ENCODE measurements at places on chromosomes 5 and 9.
A peak's percentile ranks its signal among the peaks of the same experiment; 100 is the strongest.

GRCh38 chr9:84403288-84403687 is 62.7 kb upstream of the SLC28A3 start:
- no peak for DNase-seq

DNA sequence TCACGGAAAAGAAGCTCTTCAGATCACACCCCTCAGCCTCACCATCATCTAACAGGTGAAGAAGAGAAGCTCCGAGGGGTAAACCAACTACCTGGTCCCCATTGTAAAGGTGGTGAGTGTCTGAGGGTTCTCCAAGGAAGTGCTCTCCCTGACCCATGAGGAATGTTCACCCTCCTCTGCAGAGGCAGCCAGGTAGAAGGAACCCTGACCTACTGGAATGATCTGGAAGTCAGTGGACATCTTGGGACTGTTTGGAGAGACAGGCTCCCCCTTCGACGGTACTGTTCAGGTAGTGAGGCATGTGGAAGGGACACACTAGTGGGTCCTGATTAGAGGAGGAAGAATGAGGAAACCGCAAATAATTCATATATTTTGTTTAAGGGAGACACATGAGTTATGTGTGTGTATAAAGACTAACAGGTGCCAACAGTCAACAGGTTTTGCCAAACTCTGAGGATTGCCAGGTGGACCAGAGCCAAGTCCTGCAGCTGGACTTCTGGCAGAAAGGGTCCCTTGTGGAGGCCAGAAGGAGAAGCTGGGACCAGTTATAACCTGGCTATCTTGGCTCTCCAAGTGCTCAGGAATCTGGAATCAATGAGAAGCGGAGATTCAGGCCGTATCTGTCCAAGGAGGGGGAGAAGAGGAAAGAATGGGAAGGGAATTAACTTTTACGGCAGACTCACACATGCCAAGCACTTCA is 3.0 kb upstream of the ZBTB34 start:
- no peak for DNase-seq

GRCh38 chr5:157874861-157875260 is 15.9 kb upstream of the CLINT1 start:
- DNase-seq: no peak

GRCh38 chr5:98510143-98510985 is 263.1 kb upstream of the RGMB start:
- DNase-seq: no peak

DNA sequence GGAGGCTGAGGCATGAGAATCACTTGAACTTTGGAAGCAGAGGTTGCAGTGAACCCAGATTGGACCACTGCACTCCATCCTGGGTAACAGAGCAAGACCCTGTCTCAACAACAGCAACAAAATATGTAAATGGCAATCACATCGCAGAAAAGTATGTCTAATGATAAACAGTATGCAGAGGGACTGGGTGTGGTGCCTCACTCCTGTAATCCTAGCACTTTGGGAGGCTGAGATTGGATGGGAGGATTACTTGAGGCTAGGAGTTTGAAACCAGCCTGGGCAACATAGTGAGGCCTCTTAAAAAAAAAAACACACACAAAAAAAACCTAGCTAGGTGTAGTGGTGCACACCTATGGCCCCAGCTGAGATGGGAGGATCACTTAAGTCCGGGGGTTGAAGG is 40.3 kb downstream of the HSDL2 start:
- DNase-seq: no peak

DNA sequence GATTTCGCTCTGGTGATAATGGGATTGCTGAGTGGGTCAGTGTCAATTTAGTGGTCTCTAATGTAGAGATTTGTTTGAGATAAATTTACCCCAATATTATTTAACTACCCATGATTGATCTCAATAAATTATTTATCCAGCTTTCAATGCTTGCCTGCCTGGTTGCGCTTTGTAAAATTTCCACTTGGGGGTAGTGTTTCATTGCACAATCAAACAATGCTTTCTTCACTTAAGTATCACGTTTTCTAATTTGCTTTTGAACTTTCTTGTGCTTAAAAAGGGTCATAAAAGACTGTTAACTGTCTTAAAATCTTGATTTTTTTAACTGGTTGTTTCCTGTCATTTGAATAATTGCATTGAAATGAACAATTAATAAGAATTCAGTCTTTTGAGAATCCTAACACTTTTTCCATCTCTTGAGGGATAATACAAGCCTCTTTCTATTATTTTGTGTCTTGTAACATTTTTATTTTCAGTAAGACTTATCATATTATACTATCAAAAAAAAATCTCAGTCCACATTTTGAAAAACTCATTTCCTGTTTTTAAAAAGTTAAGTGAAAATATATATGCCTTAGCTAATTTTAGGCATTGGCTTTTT is 18.7 kb downstream of the HSD17B4 start:
- no peak for DNase-seq

- peak; percentile 86 for DNase-seq
These were observed at the start of gene WNK2 for GRCh38 chr9:93183663-93184431. WNK2 (plus strand) TSS chr9:93184139; CDS start chr9:93184930, 791 bp downstream.

- no peak for DNase-seq
These were observed 235.7 kb upstream of the HAPLN1 start for GRCh38 chr5:83956386-83956785.

DNA sequence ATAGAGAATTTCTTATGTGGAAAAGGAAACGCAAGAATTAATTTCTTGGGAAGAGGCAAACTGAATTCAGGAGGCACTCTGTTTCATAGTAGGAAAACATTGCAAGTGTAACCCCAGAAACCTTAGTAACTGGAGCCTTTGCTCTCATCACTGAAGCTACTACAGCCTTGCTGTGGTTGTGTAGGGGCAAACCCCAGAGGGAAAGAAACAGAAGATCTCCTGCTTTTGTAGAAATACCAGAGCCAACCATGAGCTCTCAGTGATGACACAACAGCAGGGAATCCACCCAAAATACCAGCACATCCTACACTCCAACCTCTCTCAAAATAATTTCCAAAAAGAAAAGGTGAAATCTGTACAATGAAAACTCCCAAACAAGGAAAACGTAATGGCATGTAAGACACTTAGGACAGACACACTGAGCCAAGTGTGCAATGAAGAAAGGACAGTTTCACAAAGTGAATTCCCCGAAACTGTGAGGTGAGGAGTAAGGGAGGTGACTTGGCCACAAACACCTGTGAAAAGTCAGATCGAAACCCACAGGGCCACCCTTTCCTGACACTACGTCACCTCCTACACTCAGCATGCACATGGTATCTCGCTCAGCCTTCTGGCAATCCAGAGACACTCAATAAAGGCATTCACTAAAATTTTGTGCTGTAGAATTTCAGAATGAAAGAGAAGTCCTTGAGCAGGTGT is 8.5 kb upstream of the ACSL6 start:
- no peak for DNase-seq

GRCh38 chr9:17825265-17825659 is 246.4 kb downstream of the SH3GL2 start:
- no peak for DNase-seq

DNA sequence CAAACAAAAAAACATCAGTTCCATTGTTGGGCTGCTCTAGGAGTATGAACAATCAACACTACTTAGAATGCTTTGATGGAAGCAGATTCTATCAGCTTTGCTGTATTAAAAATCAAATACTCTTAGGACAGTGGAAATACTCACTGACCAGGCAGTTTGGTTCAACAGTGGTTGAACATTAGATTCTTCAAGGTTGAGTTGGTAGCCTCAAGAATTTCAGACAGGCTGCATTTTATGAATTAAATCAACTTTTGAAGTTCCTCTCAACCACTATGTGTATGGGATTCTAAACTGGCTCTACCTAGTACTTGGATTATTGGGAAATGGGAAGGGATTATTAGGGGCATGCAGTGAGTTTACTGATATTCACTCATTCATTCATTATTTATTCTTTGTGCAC is 35.0 kb downstream of the ACTBL2 start:
- no peak for DNase-seq

GRCh38 chr9:128026773-128027541 is 40.2 kb downstream of the NAIF1 start:
- DNase-seq: no peak

DNA sequence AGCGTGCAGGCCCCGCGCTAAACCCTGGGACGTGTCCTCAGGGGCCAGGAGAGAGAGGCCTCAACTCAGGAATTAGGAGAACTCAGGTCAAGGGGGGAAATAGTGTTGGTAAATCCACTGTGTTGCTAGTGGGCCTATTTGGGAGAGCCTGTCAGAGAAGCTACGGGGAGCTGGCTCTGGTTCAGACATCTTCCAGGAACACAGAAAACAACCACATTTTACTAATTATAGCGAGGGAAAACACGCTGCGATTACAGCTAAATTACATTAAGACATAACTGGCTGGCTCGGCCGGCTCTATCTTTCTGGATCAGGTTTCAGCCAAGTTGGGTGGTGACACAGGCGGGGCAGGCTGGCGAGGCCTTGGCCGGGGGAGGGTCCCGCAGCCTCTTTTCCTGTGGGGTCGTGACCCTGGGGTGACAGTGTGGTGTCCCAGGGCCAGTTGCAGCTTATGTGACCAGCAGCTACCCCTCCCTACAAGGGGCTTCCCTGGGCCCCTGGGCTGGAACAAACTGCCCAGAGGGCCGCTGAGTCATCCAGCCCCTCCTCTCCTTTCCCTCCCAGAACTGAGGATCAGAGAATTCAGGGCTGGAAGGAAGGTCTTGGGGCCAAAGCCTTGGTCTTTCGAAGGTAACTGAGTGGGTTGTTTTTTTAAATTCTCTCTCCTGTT is 75.1 kb downstream of the FGF18 start:
- DNase-seq: no peak

DNA sequence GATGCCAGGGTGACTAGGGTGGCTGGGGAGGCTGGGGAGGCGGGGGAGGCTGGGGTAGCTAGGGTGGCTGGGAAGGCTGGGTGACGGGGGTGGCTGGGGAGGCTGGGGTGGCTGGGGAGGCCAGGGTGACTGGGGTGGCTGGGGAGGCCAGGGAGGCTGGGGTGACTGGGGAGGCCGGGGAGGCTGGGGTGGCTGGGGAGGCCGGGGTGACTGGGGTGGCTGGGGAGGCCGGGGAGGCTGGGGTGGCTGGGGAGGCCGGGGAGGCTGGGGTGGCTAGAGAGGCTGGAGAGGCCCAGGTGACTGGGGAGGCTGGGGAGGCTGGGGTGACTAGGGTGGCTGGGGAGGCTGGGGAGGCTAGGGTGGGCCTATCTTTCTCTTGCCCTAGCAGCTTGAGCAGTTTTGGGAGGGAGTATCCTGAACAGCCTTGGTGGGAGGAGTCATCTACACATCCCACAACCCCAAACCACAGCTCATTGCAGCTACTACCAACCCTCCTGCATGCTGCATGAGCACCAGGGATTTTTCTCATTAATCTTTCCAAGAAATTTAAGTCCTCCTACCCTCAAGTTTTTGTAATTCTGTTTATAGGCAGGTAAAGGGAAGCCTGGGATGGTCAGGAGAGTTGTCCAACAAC is 203.2 kb upstream of the IRX1 start:
- peak; percentile 38 for DNase-seq

Measured in frontal cortex (tissue), 4 donors.